ENCODE measurements at places on chromosomes 7 and 10.

GRCh38 chr7:45919993-45920459 lies 1.0 kb downstream of the IGFBP3 start:
- ATAC-seq, result no peak

DNA sequence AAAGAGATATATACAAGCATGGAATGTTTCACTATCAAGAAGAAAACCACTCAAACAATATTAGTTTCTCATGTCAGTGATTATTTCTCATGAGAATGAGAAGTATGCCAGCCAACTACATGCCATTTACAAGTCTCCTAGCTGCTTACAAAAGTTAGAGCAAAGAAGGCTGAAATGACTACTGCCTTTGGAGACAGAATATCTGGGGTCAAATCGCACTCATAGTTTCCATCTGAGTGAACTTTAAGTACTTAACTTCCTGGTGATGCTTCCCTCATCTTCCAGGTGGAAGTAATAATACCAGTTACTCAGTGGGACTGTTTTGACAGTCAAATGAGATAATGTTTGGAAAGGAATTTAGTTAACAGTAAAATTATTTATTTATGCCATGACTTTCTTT lies 42.0 kb upstream of the RHOBTB1 start:
- no peak for ATAC-seq

- ATAC-seq, result peak; percentile 28
Measured at GRCh38 chr10:117166418-117167345, 28.6 kb upstream of the VAX1 start.

DNA sequence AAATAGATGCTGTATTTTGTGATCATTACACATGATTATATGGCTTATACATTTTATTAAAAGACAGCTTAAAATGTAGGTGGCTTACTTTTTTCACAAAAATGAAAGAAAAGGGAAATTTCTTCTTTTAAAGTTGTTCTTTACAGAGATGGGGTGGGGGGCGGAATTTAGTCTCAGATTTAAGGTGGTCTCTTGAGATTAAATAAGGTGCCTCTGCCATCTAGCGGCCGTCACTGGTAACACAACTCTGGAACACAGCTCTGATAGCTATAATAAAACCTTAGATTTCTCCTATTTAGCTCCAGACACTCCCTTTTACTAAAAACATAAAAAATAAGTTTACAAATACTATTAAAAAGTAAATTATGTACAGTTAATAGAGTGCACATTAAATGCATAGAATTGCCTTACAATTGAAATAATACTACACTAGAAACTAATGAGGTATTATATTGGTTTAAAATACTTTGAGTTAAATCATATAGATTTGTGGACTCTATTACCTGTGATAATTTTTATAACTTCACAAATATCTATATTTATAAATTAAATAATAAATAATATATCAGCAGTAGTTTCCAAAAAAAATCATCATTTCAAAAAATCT lies 210.9 kb downstream of the DGKB start:
- ATAC-seq, result no peak

DNA sequence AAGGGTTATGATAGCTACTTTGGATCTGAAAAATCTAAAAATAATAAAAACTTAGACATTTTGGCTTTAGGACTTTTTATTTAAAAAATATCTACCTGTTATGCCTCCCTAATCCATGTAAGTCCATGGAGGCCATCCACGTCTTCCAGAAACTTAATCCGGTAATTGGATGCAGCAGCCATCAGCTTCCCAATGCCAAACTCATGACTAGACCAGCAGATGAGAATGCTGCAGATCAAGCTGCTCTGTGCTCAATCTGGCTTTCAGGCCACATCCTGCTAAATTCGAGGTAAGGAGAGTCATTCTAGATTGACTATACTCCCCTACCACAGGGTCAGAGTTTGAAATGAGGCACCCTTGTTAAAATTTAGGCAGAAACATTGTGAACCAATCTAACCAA lies 168.5 kb upstream of the TCERG1L start:
- no peak for ATAC-seq

DNA sequence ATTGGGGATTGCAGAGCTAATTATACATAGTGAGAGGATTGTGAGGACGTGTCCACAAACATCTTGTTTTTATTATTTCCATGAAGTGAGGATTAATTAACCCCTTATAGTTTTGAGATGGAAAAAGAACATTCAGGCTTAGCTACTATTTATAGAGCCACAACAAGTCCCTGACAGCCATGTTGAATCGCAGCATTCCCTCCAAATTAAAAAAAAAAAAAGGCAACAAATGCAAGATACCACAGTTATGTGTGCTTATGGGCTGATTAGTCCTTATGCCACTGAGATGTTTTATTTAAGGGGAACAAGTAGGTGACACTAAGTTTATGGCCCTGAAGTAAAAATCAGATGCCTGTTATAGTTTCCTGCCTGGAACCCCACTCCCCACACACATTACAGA lies 350.3 kb downstream of the GPAM start:
- ATAC-seq, result no peak

GRCh38 chr7:108456845-108457540 lies 757 bp upstream of the NRCAM start:
- ATAC-seq, result no peak

DNA sequence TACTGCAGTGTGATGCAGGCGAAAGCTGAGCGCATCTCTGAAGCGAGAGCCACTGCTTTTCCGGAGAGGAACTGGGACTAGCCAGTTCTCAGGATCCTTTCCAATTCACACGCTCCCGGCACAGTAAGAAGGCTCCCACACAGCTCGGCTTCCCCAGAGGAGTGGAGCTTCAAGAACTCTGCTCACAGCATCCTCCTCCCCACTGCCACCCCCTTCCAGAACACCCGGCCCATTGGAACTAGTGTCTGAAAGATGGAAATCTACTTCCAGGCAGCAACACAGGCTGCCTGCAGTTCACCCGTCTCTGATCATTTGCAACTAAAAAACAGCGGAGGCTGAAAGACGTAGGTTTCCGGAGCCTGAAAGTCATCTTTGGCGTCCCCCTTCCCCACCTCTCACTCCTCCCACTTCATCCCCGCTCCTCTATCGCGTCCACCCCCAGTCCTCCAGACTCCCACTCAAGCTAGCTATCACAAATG lies at the start of gene DGKB:
Gene DGKB, minus strand, starts transcription at position 163 of the 479 bp plus-strand sequence.
- no peak for ATAC-seq

DNA sequence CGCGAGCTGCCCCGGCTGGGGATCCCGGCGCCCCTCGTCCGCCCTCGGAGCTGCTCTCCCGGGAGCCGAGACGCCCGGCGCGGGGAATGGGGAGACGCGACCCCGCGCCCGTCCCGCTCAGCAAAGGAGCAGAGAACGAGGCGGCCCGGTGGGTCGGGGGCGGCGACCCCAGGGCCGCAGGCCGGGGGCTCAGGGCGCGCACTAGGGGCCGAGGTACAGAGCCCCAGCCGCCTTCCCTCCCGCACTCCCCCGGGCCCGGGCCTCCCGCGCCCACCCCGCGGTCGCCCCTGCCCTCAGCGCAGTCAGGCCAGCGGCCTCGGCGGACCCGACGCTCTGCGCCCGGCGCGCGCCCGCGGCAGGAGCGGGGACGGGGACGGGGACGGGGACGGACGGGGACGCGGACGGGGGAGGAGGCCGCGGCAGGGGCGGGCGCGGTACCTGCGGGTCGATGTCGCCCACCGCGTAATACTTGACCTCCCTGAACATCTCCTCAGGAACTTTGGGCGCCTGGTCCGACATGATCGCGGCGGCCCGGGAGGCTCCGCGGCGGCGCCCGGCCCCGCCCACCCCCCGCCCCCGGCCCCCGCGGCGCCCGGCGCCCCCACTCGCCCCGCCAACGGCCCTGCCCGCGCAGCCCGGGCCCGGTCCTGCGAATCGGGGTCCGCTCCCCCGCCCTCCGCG lies 373 bp downstream of the PAXIP1 start:
- peak; percentile 40 for ATAC-seq

- no peak for ATAC-seq
Measured at GRCh38 chr7:27611059-27611458, 51.6 kb downstream of the HIBADH start.

DNA sequence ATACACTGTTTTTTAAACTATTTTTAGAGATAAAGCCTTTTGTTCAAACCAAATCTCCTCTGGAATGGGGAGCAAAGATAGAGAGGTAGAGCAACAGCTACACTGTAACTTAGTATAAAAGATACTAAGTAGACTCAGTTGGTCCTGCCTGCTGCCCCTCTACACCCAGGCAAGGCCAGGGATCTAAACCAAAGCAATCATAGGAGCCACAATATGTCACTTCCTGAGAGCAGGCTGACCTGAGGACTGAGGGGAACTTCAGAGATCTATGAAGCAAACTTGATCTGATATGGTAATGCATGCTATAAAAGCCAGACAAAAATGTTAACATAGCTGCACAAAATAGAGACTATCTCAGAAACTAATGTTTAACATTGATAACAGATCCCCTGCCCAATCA lies 7.0 kb upstream of the TRDMT1 start:
- ATAC-seq, result no peak

GRCh38 chr7:46571996-46572395 lies 650.9 kb upstream of the IGFBP3 start:
- no peak for ATAC-seq

DNA sequence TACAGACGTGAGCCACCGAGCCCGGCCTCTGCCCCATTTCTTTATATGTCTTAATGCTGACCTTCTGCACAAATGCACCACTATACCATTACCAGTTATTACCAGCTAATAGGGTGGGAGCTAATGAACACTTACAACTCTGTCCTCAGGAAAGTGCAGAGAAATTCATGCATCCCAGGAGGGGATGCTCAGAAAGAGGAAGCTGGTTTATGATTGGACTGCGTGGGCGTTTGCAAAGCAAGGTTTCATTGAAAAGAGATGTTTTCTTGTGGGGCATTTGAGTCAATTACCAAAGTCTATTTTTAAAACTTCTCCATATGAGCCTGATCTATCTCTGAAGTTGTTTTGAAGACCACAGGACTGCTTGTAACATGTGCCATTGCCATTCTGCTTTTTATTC lies 417.7 kb upstream of the CELF2 start:
- ATAC-seq, result no peak

GRCh38 chr7:28643584-28644340 lies 231.4 kb downstream of the CREB5 start:
- ATAC-seq, result no peak

- no peak for ATAC-seq
Measured at GRCh38 chr10:97388152-97388551, 13.0 kb downstream of the RRP12 start.

DNA sequence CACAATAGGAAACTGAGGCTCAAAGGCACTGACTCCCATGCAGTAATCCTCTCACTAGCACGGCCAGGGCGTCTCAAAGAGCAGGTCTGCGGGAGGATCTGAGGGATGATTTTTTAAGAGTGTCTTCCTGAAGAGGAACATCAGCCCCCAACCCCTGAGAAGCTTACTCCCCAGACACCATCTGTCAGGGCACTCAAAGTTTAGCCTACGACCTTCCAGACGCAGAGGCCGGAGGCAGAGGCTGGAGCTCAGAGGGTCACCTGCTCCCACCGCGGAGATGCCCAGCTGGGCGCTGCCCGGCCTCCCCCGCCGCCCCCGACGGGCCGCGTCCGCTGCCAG lies 1.7 kb downstream of the ZNF777 start:
- no peak for ATAC-seq

- peak; percentile 62 for ATAC-seq
Measured at GRCh38 chr7:142880876-142881505, 4.6 kb downstream of the TRPV6 start.

GRCh38 chr7:105866102-105866801 lies 10.1 kb downstream of the ATXN7L1 start:
- ATAC-seq, result no peak

GRCh38 chr10:110821508-110821907 lies 50.2 kb upstream of the PDCD4 start:
- no peak for ATAC-seq

DNA sequence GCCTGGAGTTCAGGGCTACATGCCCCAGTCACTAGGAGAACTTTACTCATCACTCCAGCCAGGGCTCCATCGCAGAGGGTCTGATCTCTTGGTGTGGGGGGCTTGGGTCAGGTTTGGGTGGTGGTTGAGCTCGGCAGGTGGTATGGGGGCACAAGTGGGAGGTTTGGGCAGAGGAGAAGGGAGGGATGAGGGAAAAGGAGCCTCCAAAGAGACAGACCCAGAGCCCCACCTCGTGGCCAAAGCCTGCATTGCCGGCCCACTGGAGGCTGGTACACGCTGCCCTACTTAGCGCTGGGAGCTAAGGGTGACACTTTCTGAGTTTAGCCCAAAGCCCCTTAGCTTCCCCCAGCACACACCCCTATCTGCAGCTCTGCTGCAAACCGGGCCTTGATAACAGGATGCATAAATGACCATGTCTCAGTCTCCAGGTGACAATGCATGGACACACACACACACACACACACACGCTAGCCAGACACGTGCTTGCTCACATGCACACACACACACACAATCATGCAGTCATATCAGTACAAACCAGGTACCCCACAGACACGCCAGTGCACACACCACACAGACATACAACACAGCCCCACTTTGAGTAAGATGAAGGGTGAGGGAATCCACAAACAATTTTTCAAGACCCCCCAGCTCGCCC lies 14.7 kb downstream of the LZTS2 start:
- ATAC-seq, result peak; percentile 20

- ATAC-seq, result no peak
Measured at GRCh38 chr10:43327171-43327570, 44.3 kb upstream of the FXYD4 start.

DNA sequence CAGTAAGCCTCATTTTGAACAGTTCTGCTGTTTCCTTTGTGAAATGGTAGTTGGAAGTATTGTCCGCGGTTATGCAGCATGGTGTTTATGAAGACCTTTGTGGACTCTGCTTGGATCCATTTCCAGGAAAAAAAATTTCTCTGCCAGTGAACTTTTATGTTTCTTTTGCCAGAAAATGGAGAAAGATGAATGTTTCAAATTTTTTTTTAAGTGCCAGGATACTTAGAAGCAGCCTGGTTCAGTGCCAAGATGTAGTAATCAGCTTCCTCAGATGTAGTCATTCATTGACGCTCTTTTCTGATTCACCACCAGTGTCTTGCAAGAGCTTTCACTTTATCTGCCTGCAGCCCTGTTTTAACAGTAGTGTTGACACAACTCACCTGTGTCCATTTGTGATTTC lies 258.2 kb downstream of the SDK1 start:
- no peak for ATAC-seq

DNA sequence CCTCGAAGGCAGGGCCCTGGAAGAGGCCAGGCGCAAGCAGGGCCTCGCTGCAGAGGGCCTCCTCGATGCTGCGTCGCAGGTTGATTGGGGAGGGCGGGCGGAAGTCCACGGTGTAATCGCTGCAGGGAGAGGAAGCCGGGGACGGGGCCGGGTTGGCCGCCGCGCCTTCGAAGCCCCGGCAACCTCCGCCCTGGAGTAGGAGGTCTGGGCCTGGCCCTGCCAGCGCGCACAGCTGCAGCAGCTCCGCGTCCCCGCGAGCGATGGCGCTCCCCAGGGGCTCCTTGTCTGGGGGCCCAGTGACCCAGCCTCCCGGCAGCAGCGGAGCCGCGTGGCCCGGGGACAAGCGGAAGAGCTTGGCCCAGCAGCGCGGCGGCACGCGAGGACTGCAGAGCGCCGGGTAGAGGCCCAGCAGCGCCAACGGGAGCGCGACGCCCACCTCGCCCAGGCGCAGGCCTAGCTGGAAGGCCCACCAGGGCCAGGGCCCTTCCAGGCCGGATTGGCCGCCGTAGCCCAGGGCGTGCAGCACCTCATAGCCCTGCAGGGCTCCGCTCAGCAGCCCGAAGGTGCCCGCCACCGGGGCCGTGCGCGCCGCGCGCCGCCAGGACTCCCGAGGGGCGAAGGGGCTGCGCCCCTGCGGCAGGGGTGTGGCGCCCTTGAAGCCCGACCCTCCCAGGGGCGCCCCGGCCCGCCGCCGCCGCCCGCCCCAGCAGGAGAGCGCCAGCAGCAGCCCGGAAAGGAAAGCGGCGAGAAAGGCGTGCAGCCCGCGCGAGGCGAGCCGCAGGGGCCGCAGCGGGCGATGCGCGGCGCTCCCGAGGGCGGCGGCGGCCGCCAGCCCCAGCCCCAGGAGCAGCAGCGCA lies 7.8 kb upstream of the RBM28 start:
- ATAC-seq, result peak; percentile 31

All from activated T-helper 17 cell treated with anti-CD3 and anti-CD28 coated beads, Interleukin-2, amount 50 U/mL, for 72 hours (primary cell).